MV-4-11 (cell line): ENCODE measurements at places on chromosomes 11 and 22.

GRCh38 chr11:22603933-22604332 is 21.7 kb downstream of the FANCF start:
- DNase-seq: no peak

- DNase-seq: peak; percentile 89
Observed at GRCh38 chr11:44351006-44351660, 41.2 kb upstream of the ALX4 start.

DNA sequence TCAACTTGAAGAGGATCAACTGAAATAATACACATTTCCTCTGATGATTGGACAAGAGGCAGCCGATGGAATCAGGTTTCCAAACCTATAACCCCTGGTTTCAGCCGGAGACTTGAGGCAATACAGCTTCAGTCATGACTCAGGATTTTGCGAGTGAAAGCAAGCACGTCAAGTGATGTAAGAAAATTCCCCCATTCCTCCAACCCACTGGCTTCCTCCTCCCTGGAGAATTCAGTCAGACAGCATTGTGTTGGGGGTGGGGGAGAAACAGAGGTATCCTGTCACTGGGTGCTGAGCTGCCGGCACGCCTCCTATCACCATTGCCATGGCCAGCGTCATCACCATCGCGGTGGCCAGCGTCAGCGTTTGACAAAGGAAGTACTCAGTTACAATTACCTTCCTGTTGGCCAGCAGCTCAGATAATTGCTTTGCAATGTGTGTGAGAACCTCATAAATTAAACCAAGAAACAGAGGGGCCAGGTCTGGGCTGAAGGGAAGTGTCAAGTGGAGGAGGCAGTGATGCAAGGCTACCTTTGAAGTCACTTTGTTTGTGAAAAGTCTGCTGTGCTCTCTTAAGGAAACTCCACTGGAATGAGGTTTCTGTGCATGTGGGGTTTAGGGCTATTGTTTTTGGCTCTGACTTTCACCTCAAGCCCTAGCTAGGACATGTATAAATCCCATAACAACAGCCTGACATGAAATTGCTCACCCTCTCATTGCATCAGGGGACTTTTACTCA is 50.2 kb downstream of the LIF start:
- DNase-seq: peak; percentile 75

- DNase-seq: no peak
Observed at GRCh38 chr11:125270711-125271110, 106.2 kb downstream of the PKNOX2 start.

DNA sequence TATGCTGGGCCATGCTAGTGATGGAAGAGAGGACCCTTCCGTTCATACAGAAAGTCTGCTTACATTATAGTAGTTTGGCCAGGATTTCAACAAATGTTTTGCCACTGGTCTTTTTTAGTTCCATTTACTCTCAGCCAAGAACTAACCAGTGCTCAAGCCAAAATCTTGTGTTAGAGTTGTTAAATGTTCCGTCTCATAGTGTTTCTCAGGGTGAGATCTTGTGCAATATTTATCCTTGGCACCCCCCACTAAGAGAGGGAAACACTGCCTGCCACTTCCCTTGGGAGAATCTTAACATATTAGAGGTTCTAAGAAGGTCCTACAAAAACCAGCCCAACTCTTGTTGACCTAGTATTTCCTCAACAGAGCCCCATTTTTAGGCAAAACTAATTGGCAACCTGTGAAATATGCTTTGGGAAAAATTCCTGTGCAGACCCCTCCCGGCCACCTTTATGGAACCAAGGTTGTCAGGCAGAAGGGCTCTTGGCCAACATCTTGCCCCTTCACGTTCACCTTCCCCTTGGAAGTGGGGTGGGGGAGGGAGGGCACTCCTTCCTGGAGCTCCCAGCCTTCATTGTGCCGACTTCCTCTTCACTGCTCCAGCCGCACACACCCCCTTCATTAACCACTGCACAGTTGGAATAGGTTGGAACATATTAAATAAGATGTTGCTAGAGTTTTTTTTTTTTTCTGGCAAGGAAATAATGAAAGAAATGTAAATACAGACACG is 173.2 kb upstream of the SORL1-AS1 start:
- DNase-seq: no peak

DNA sequence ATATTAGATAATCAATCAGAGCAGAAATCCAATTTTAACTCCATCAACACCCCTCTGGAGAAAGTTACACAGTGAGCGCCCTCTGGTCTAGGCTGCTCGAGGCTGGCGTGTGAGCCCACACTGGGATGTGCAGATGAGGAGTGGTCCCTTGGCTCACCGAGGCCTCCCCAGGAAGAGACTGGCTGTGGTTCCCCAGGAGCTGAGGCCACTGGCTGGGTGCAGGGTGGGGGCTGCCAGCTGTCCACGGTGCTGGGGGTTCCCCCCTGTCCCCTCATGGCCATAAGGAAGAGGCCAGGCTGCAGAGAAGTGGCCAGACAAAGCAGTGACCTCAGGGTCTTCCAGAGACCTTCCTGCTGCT is 750.7 kb downstream of the BRD1 start:
- no peak for DNase-seq

GRCh38 chr22:44931077-44931540 is 78.7 kb downstream of the PHF21B start:
- no peak for DNase-seq

DNA sequence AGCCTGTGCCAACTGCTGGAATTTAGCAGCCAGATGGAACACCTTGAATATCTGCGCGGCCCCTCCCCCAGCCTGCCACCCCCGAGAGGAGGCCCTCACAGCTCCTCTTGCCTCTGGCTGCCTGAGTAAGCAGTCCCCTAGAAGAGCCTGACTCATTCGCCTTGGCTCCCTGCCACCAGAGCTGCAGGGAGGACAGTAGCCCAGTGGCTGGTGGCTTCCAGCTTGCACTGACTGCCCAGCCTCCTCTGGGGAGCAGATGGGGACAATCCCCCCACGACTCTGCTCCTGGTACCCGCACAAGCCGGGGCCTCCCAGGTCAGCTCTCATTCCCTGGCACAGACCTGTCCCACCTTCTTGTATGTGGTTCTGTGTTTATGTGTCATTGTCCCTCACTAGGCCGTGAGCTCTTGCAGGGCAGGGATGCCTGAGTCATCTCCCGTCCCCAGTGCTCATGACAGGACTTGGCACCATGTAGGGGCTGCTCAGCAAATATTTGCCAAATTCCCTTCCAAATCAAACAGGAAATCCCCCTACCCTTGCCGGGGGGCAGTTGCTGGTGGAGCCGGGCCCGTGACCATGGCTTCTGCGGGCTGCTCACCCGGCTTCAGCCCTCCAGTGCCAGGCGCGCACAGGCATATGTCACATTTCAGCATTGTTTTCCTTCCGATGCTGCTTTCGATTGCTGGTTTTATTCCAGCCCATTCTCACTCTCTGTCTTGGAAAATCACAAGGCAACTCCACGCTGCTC is 43.6 kb downstream of the CACNG2 start:
- peak; percentile 69 for DNase-seq

DNA sequence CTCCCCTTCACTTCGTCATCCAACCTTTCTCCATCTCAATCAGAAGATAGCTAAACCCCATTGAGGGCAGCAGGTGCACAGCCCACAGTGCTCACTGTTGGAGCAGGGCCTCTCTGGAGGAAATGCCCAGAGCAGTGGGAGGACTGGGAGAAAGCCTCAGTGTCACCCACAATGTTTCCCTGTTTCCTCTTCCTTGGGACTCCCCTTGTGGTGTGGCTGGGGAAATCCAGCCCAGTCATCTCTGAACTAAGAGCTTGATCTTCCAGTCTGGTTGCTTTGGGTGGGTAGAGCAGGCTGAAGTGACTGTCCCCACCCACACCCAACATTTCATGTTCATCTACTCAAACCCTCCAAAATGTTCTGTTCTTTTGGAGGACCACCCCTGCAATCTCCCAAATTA is 29.8 kb upstream of the EED start:
- peak; percentile 66 for DNase-seq

- DNase-seq: no peak
Observed at GRCh38 chr11:2590965-2591754, 108.6 kb downstream of the KCNQ1OT1 start.

- DNase-seq: no peak
Observed at GRCh38 chr11:119685111-119685746, 43.8 kb downstream of the NECTIN1 start.

DNA sequence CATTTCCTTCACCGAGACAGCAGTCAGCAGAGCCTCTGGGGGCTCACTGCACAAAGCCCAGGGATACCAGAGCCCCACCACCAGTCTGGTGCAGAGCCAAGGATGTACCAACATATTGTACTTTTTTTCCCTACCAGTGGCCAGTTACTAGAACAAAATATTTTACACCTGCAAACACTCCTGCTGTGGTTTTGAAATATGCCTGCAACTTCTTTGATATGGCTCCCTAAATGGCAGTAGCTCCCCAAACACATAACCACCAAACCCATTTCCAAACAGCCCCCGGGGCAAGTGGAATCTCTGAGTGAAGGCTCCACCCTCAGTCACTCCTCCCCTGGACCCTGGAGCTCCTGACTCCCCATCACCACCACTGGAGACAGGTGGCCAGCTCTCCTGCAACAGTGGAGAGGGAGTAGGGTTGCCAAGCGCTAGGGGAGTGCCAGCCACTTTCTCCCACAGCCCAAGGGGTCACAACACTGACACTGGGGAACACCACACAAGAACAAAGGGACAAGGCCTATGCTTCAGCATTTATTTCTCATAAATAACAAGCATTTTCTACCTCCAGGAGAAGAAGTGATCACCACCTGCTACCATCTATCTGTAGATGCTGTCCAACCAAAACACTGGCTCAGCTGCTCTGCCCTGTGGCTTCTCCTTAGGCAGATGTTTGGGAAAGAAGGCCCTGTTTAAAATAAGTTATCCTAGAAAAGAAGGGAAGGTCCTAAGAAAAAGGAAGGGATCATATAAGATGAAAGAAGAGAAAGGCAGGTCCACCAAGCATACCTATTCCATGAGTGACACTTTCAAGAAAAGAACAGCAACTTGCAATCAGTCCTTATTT is 15.1 kb downstream of the DGCR2 start:
- no peak for DNase-seq

GRCh38 chr22:19576460-19577421 is 52.5 kb upstream of the CLDN5 start:
- peak; percentile 89 for DNase-seq

GRCh38 chr11:72368339-72368738 is 66.0 kb downstream of the CLPB start:
- DNase-seq: no peak

GRCh38 chr22:50730941-50731661 is 6.9 kb upstream of the ACR start:
- DNase-seq: no peak

DNA sequence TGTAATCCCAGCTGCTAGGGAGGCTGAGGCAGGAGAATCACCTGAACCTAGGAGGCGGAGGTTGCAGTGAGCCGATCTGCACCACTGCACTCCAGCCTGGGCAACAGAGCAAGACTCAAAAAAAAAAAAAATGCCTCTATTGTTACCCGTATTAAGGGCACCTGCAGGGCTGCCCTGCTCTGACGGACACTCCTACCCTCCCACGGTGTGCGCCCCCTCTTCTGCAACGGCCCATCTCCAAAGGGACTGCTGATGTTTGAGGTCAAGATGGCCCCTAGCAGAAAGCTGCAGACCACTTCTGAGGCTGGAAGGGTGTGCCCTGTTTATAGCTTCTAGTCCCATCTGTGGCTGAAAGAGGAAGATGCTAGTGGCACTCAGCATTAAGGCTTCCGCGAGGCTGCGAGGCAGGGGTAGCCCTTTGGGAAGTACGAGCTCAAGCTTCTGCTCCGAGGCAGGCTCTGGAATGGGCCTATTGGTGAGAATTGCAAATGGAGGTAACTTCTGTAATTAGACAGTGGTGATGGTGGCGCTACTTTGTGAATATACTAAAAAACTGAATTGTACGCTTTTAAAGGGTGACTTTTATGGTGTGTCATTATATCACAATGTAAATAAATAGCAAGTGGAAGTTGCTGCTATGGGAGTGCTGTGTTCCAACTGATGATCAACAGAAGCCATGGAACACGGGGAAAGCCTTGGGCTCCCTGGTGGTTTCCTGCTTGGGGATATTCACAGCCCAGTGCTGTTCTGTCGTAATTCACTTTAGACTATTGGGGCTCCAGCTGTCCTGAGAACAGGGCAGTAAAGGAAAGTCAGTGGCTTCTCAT is 24.3 kb downstream of the ARFGAP2 start:
- peak; percentile 69 for DNase-seq

DNA sequence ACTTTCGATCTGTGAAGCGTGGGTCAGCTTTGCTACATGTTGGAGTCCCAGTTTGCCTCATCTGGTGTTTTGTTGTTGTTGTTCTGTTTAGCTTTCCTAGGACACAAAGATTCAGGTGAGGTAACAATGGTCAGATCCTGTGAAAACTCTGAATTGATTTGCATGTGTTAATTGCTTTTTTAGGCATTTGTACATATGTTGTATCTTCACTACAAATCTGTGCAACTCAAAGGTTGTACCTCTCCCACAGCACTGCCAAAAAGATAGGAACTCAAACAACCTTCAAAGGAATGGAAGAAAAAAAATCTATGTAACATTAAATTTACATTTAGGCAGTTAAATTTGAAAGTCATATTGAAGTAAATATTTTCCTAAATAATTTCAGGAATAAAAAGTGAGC is 518.5 kb upstream of the TENM4 start:
- no peak for DNase-seq

DNA sequence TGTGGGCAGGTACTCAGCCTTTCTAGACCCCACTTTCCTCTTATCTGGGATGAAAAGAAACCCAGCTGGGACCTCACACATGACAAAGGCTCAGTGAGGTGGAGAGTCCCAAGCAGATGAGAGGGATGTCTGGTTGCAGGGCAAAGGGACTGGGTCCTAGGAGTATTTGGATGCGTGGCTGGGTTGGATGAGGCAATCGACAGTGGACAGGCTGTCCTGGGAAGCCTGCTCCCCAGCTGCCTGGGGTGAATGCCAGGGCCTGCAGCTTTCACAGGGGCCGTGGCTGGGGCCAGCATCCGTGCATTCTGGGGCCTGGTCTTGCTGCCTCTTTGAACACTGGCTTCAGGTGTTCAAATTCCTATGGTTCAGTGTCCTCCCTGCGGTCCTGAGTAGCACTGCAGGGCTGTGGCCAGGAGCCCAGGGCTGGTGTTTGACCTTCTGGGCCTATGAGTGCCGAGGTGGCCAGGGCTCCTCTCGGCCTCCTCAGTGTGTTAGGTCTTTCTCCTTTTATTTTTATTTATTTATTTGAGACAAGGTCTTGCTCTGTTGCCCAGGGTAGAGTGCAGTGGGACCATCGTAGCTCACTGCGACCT is 65.3 kb downstream of the MCM5 start:
- no peak for DNase-seq

DNA sequence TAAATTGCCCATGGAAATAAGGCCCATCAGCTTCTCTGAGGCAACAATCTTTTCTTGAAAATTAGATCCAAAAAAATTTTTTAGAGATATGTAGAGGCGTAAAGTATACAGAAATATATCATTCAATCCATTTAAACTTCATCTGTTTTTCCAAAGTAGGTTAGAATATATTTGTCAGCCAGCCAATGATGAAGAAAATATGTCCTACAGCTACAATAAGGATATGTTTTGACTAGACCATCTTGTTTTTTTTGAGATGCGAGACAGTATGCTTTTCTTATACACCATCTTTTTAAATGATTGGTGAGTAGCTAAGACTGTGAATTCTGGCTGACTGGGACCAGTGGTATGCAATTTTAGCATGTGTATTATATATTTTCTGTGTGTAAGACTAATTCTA is 630.4 kb upstream of the CNTN5 start:
- DNase-seq: no peak

- no peak for DNase-seq
Observed at GRCh38 chr11:105611572-105612441, 1.9 kb downstream of the GRIA4 start.

- DNase-seq: no peak
Observed at GRCh38 chr11:45651841-45652749, 13.3 kb downstream of the CHST1 start.

GRCh38 chr11:116072601-116073410 is 568.6 kb upstream of the CADM1 start:
- DNase-seq: no peak

GRCh38 chr11:43119275-43119970 is 192.4 kb upstream of the API5 start:
- DNase-seq: no peak
